ENCODE measurements at places on chromosomes 1 and 21.

- DNase-seq, result no peak
These were observed 3.4 kb downstream of the PRPF38B start for GRCh38 chr1:108695535-108695934.

DNA sequence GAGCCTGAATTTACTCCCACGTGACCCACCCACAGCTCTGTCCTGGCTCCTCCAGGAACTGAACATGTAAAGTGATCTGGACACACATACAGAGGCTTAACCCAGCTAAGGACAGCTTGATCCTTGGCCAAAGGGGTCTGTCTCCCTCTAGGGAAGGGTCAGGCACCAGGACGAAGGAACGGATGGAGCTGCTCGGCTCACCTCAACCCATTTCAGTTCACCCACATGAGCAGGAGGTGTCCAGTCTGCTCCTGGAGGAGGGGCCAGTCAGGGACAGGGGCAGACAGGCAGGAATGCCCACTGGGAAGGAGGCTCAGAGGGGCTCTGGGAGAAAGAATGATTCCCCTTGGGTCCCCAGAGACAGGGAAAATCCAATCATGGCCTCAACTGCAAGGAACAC is 567.2 kb downstream of the PTPRU start:
- no peak for DNase-seq

GRCh38 chr1:61184040-61184713 is 101.8 kb downstream of the NFIA start:
- DNase-seq, result no peak

DNA sequence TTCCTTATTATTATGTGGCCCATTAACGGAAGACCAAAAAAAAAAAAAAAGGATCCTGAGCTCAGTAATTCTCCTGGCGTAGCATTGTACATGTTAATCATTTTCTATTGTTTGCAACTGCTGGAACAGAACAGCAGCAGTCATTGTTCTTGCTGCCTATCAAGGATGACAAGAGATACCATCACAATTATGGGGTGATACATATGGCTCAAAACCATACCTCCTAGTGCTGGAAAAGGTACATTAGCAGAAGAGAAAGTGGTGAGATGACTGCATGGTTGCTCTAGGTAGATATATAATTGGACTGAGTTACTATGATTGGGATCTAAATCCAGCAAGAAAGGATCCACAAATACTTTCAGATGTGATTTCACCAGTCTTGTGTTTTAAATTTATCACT is 13.3 kb upstream of the TLR5 start:
- no peak for DNase-seq

- no peak for DNase-seq
These were observed 251.3 kb downstream of the PCP4 start for GRCh38 chr21:40118527-40118926.

- DNase-seq, result no peak
These were observed 54.5 kb upstream of the NADK start for GRCh38 chr1:1832820-1833219.

GRCh38 chr1:169327875-169328274 is 39.7 kb downstream of the NME7 start:
- DNase-seq, result no peak

DNA sequence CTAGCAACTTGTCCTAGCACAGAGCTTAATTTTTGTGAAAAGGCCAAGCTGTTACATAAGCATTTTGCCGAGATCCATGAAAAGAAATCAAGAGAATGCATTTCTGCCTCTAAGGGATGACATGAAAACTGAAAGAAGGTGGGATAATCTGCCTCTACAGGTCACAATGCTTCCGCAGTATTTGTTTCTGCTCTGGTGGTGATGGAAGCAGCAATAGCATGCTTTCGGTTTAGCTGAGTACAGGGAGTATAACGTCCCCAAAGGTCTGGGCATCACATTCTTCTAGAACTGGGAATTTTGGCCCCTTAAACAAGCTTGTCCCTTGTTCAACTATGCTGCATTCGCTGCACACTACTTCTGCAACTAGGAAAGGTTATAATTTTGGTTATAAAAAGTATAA is 14.4 kb upstream of the MAGI3 start:
- no peak for DNase-seq

DNA sequence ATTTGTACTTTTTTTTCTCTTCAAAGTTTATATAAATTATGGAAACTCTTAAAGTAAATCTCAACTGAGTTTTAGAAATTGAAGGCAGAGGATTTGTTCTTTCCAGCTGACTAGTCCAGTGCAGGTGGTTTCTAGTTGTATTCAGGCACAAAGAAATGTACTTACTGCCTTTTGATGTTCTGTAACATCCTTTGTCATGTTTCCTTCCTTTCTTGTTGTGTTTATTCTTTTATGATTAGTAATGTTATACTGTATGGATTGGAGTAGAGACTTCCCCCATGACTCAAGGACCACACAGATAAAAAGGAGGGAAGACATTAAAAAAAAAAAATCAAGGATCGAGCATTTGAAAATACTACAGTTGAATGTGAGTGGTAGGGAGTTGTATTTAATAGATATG is 8.0 kb downstream of the HIPK1 start:
- no peak for DNase-seq

Data from stimulated activated effector memory CD8-positive, alpha-beta T cell treated with anti-CD3 and anti-CD28 coated beads, Interleukin-12 subunit alpha, Interleukin-12 subunit beta, amount 100 ng/mL, for 72 hours (primary cell).